GM18507 (cell line): ENCODE measurements at places on chromosomes 12 and 14.

DNA sequence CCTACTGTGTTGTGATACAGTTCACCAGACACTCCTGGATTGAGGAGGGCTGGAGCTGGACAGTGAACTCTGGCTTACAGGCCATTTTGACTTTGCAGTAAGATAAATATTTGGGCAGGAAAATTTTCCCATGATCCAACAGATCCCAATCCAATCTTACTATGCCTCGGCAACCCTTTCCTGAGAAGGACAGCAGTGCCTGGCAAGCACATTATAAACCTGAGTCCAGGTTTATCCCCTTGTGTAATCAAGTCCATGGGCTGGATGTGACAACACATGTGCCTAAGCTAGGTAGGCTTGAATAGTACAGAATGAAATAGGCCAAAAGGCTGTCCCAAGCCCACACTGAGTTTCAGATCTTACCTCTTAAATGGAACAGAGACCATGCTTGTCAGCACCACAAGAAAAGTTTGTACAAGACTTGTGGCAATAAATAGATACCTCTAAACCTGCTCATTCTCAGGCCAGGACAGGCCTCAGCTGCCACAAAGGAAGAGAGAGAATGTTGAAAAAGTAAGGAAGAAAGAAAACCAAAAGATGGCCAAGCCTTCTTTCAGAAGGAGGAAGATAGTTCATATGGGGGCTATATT, 34.9 kb downstream of the CREBL2 start:
- DNase-seq: no peak

GRCh38 chr12:10122689-10123088, 7.3 kb downstream of the CLEC7A start:
- no peak for DNase-seq

DNA sequence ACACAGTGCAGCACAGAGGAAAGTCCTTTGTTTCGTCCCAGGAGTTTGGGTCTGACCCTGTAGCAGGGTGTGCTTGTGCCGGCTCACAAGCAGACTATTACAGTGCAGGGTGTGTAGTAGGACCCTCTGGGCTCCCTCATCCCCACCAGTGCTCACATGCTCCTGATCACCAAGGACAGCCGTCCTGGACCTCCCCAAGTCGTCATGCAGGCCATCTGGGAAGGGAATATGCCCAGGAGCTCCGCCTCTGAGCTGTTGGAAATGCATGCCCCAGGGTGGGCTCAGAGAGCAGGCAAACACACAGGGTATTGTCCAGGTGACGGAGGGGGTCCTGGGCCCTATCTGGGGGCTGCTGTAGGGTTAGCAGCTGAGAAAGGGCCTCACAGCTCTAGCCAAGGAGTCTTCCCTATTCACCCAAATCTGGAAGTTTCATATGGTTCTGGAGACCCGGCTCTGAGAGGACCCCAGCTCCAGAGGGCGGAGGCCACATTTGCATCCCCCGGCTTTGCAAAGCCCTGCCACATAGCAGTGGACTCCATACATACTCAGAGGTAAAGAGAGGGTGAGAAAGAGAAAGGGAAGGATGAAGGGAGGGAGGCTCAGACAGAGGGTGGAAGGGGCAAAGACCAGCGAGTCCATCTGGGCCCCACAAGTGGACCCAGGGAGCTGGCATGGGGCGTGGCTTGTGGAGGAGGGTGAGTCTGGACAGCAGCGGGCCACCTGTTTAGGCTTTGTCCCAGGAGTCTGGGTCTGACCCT, 53.5 kb upstream of the PPP2R5C start:
- DNase-seq: no peak

GRCh38 chr12:8911606-8912268, 2.6 kb upstream of the PHC1 start:
- no peak for DNase-seq

- no peak for DNase-seq
These were observed 3.1 kb downstream of the LRFN5 start for GRCh38 chr14:41609704-41610183.

DNA sequence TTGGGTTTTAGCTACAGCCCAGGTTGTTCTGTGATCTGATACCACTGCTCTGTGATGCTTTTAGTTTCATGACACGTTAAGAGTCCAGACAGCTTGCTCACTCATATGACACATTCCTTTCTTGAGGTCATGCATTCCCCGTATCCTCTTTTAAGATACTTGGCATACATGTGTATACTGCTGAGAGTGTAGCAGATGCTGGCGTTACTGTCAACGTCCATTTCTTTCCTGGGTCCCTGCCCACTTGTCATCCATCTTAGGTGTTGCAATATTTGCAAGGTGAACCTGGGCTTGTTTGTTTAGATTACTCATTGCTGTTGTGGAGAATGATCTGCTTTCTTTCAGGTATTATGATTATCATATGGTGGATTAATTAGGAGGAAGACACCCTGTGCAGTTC, 9.1 kb upstream of the EMP1 start:
- no peak for DNase-seq

DNA sequence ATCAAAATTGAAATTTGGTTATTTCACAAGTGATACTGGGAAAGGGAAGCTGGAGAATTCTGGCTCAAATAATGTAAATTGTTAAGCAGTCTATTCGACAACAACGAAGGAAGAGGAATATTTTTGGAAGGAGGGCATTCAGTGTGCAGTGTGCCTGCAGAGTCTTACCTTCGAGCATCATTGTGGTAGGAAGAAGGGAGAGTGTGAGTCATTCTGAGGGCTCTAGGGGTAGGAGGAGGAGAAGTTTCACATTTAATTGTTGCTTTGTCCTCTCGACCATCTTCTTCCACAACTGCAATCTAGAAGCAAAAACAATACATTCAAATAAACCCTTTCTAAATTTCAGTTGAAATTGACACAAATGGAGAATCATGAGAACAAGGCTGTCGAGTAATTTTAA, 263.0 kb downstream of the ACSS3 start:
- DNase-seq: no peak

- no peak for DNase-seq
These were observed 52.1 kb downstream of the TBC1D30 start for GRCh38 chr12:64876388-64877071.

DNA sequence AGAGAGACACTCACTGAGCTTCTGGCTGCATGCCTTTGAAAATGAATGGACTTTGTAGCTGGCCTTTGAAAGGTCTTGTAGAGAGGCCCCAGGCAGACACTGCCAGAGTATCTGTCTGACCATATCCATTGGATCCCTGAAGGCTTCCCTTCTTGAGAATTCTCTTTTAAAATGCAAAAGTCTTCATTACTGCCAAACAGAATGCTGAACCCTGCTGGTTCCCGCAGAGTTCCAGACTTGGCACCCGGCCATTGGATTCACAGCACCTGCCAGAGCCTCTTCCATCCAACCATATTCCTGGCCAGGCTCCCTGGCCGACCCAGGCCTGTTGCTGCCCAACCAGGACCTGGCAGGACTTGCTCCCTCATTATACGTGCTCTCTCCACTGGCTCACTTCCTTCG, 182.5 kb downstream of the GXYLT1 start:
- DNase-seq: no peak

GRCh38 chr12:63023926-63024325, 89.0 kb upstream of the PPM1H start:
- no peak for DNase-seq

- DNase-seq: no peak
These were observed 28.1 kb upstream of the SINHCAF start for GRCh38 chr12:31353750-31354708.

GRCh38 chr12:121232977-121233627, 23.2 kb downstream of the P2RX4 start:
- no peak for DNase-seq

GRCh38 chr14:103818422-103818821, 29.0 kb downstream of the PPP1R13B start:
- no peak for DNase-seq

DNA sequence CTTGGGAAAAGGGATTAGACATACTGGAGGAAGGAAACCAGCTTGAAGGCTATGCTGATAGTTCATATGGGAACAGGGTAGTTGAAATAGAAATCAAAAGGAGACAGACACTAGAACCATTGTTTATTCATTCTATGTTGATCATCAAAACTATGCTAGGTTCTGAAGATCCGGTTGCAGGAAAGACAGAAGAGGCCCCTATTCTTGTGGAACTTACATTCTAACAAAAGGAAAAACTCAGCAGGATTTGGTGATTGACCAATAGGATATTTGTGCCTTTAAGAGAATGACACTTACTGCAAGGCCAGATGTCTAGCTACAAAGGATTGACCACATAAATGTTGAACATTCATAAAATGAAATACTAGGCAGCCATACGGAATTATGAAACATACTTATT, 179.2 kb downstream of the AKAP6 start:
- DNase-seq: no peak

DNA sequence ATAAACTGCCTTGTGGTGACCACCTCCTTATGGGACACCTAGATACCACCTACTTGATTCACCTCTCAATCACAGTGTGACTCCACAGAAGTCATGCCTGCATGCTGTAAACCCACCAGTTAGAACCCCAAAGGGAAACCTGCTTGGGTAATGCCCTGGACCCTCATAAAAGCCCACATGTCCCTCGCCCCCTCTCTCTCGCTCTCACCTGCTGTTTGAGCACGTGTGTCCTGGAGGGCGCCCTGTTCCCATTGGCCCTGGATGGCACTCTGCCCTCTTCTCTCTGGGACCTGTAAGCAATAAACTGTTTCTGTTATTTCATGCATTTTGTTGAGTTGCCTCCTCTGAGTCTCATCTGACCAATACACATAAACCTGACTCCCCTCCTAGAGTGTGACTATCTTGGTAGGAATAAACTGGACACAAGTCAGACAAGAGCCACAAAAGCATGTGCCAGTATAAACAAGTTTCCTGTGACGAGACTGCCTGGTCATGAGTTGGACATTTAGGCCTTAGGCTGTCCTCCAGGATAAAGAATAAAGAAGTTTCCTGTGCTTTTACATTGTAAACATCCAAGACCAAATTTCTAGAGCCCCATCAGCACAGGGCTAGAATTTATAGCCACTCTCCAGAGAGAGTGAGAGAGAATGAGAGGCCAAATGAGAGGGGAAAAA, 8.6 kb downstream of the IFI27L2 start:
- DNase-seq: no peak

GRCh38 chr12:2959192-2959504, at the start of gene TEAD4:
TEAD4 (plus strand) TSS chr12:2959397.
- DNase-seq: no peak

GRCh38 chr12:119804011-119804641, 73.0 kb downstream of the CIT start:
- DNase-seq: no peak

GRCh38 chr14:24576771-24577170, 721 bp upstream of the CTSG start:
- DNase-seq: no peak
